ENCODE measurements at places on chromosomes 3 and 15.

DNA sequence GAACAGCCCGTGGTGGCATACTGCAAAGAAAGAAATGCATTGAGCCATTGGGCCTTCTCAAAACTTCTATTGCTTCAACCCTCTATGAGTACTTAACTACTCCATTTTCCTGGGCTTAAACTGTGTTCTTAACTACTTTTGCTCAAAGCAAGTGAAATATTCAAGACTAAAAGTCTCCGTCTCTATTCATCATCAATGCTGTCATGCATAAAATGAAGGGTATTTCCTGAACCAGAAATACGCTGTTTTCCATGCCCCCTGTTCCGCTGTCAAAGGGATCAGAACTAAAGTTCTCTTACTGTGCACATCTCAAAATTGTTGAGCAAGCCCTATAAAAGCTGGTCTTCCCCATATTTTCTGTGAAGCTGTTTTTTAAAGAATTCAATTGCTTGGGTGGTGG lies 20.3 kb downstream of the SIAH2 start:
- DNase-seq, result no peak

GRCh38 chr15:61137105-61137792 lies 91.9 kb downstream of the RORA start:
- DNase-seq, result no peak

GRCh38 chr15:77503764-77504163 lies 83.1 kb downstream of the HMG20A start:
- DNase-seq, result no peak

- DNase-seq, result no peak
Observed at GRCh38 chr3:58157700-58158099, 53.1 kb downstream of the DNASE1L3 start.

- DNase-seq, result no peak
Observed at GRCh38 chr3:32592696-32593353, 22.2 kb upstream of the DYNC1LI1 start.

DNA sequence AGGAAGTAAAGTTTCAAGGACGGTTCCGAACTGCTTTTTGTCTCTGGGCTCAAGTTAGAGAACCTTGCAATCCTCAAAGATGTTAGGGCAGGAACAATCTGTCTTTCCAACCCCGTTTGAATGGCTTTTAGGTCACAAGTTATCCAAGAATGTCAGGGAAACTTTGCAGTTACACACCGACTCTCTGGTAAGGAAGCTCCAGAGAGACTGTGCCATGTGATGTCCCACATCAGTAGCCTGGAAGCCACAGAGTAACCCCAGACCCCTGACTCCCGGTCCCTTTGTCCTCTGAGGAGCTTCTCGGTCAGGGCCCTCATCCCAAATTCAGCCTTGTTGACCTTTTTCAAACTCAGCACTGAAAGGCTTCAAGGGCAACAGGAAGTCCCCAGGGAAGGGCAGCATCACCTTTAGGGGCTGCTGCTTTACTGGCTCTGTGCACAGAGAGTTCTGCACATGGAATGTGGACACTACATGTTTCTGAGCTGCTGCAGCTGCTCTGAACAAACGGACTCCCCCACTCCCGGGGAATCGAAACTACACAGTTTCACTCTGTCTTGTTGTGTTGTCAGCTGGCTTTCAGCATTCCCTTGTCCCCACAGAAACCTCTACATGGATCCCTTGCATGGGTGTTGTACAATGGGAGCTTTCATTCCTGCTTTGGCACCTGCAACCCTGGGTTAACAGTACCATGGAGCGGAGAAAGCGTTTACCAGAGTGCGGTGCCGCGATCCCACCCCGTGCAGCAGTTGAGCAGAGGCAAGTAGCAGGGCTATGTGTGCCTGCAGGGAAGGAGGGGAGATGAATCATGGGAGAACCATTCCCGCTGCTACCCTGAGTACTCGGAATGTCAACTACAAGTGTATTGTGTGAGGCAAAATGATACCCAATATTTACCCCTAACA lies 408.2 kb upstream of the THBS1 start:
- DNase-seq, result no peak

GRCh38 chr15:90018216-90018831 lies 17.2 kb downstream of the ZNF710 start:
- DNase-seq, result no peak

DNA sequence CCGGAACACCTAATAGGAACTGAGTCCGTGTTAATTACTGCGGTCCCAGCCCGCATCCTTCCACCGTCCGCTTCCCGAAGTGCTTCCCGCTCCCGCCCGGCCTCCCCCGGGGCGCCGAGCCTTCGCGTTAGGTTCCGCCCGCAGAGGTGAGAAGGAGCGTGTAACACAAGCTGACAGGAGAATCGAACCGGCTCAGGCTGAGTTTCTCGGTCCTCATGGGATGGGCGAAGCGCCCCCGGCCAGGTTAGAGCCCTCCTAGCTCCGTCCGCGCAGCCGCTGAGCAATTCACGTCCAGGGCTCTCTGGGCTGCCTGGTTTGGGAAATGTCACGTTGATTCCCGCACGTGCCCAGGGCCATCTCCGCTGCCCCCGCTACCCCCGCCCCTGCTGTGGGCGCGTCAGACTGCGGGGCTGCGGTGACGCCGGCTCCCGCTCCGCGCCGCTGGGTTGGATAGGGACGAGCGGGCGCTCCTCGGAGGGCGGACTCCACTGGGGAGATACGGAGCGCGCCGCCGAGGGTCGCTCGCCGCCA lies 954 bp downstream of the CLDN11 start:
- no peak for DNase-seq

DNA sequence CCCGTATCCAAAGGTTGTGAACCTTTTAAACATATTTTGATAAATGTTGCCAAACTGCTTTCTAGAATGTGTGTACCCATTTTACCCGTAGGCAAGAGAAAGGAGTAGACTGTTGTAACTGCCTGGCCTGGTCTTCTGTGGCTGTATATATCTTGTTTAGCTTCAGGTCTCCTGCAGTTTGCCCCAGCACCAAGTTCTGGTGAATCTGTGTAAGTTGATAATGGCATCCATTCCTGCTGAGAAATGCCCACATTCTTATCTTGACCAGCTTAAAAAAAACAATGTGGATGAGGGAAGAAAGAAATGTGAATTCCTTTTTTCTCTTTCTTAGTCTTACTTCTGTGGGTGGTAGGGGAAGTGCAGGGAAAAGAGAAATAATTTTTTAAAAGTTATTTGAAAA lies 53.3 kb upstream of the TLE3 start:
- no peak for DNase-seq

DNA sequence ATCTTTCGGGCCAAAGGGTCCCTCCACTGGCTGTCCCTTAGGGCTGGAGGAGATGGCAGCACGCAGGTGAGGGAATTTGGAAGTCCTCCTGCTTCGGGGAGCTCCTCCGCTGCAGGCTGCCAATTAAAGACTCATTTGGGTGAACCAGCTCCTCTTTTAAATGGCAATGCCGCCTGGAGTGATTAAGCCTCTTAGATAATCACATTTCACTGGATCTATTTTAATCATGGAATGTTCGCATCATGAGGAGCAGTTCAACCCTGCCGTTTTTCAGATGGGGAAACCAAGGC lies 117.9 kb downstream of the LIPC start:
- no peak for DNase-seq

GRCh38 chr15:79834495-79834894 lies 62.3 kb downstream of the MTHFS start:
- DNase-seq, result no peak

DNA sequence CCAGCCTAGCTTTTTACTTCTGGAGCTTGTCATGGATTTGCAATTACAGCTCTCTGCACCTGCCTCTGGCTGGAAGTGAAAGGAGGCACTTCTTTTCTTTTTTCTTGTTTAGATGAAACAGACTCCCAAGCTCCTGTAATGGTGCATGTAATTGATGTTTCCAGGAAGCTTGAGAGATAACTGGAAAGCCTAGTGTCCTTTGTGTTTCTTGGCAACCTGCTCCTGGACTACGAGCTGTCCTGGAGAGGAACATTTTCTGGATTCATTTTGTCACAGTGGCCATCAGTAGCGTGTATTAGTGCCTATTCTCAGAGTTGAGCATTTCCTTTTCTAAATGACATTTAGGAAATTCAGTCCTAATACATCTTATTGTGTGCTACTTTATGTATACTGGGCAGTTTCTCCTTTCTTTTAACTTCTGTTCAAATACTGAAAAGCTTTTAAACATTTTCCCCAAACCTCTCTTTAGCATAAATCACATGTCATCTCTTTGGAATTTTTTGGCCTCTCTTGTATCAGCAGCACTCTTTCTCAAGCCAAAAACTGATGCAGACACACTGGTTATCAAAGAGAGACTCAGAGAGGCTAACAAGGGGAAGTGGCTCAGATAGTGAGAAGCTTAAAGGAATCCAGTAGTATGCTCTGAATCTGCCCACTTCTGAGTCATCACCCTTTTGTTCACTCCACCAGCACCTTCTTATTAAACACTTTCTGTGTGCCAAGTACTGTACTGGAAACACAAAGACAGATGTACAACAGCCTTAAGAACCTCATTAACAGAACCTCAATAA lies 62.6 kb upstream of the SLC2A2 start:
- no peak for DNase-seq

- no peak for DNase-seq
Observed at GRCh38 chr3:42855547-42856380, 19.9 kb downstream of the CYP8B1 start.

GRCh38 chr3:31522152-31522551 lies 10.6 kb upstream of the STT3B start:
- DNase-seq, result no peak
